Caki2 (cell line): ENCODE measurements at places on chromosomes 2 and 18.
A peak's percentile ranks its signal among the peaks of the same experiment; 100 is the strongest.

- no peak for DNase-seq
Observed at GRCh38 chr2:193695367-193695766, 1500.6 kb upstream of the TMEFF2 start.

DNA sequence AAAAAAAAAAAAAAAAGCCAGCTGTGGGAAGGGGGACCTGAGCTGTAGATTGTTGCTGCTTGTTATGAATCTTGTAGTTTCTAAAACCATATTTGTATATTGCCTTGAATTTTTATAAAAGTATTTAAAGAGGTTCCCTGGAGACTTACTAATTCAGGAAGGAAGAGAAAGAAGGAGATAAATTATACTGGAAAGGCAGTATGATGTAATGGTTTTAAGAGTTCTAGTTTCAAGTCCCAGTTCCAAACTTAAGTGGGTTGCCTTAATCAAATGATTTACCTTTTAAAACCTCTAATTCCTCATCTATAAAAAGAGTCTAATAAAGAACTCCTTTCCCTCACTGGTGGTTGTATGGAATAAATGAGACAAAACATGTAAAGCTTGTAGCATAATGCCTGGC lies 62.2 kb downstream of the PTRHD1 start:
- no peak for DNase-seq

DNA sequence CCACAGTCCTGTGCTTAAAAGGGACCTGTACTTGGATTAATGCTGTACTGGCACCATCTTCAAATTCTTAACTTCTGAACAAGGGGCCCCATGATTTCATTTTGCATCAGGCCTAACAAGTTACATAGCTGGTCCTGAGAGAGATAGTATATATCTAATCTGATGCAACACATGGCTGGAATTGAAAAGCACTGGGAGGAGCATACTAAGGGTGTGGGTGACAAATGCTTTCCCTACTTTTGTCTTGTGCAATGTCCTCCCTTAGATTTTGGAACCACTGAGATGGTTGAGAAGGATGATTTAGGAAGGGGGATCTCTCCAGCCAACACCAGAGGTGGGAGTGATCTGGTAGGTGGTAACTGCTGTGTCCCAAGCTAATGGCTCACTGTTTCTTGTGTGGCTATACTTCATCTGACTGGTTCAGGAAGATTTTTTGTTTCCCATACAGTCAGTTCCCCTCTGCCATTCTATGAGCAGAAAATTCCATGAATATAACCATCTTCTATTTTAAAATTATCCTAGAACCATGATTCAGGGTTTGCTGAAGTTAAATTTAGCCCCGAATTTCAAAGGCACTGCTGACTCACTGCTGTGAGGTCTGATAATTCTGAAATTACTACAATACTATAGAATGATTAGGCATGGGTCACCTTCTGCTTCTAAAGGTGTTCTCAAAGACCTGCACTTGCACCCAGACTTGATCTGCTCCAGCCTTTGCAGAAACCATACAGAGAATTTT lies 108.3 kb upstream of the NCKAP5 start:
- no peak for DNase-seq

DNA sequence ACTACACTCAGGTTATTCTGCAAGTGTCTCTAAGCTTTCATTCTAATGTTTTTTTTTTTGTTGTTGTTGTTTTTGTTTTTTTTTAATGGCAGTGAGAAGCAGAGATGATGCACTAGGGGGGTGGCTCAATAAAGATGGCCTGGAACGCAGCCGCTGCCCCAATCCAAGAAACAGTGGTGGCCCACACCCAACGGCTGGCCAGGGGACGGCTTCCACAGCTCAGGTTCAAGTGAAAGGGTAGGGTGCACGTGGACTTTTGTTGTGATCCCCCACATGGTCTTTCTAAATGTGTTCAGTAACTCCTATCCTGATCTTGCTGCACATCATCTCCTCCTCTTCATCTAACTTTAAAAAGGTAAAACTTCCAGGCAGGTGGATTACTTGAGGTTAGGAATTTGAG lies 190.1 kb downstream of the NDUFA10 start:
- no peak for DNase-seq

DNA sequence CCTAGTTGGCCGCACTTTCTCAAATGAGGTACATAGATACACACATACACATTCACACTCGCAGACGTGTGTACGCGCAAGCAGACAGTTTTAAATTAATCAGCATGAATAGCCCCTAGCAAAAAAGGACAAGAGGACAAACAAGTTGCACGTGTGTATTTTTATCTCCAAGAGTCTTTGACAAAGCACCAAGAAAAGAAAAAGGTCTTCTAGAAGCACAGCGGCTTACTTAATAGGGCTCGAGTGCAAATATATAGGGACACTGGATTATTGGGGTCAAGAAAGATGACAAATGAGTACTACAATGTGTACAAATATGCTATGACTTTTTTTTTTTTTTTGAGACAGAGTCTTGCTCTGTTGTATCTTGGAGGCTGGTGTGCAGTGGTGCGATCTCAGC lies 1.7 kb upstream of the BCL2 start:
- DNase-seq = no peak

GRCh38 chr2:195471807-195472206 lies 185.2 kb upstream of the SLC39A10 start:
- DNase-seq = no peak

GRCh38 chr2:216086207-216086893 lies 4.6 kb downstream of the TMEM169 start:
- DNase-seq = no peak

DNA sequence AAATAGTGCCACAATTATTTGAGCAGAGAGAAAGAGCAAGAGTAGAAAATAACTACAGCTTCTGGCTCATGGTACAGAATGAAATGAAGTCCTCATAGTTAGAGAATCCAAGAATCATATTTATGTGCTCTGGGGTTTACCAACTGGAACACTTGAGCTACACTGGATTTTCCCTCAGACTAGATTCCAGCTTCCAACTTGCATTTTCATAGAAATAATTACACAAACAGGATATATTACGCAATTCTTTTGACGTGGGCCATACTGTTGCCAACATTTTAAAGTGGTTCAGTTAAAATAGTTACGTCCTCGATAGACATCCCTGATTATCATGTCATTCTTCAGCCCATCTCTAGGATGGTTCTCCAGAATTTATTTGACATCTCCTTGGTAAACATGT lies 129.2 kb downstream of the ETAA1 start:
- no peak for DNase-seq

- no peak for DNase-seq
Observed at GRCh38 chr2:51791496-51791895, 759.6 kb upstream of the NRXN1 start.

GRCh38 chr2:219280651-219281050 lies 1.5 kb downstream of the DNAJB2 start:
- no peak for DNase-seq

GRCh38 chr2:186848873-186849578 lies at the start of gene ZSWIM2:
Gene ZSWIM2, minus strand, starts transcription at chr2:186849170. Its CDS starts 40 bp downstream, at chr2:186849130.
- DNase-seq = peak; percentile 51

- DNase-seq = no peak
Observed at GRCh38 chr2:47937677-47938076, 31.4 kb upstream of the FBXO11 start.

- DNase-seq = peak; percentile 76
Observed at GRCh38 chr18:3604498-3605408, 154.8 kb downstream of the TGIF1 start.

DNA sequence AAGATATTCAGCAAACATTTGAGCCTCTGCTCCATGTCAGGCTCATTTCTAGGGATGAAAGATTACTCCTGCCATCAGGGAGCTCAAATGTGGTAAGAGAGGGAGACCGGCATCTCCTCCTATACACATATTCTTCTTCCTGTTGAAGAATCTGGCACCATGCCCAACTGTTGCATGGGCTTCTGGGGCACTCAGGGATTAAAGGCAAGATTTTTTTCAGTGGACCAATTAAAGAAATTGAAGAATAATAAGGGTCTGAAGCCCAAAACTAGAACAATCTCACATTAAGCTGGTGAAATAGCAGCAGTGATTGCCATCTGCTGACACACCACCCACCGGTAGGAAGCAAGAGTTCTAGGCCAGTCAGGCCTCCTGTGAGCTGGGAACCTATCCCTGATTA lies 145.4 kb upstream of the LYPD6 start:
- no peak for DNase-seq

DNA sequence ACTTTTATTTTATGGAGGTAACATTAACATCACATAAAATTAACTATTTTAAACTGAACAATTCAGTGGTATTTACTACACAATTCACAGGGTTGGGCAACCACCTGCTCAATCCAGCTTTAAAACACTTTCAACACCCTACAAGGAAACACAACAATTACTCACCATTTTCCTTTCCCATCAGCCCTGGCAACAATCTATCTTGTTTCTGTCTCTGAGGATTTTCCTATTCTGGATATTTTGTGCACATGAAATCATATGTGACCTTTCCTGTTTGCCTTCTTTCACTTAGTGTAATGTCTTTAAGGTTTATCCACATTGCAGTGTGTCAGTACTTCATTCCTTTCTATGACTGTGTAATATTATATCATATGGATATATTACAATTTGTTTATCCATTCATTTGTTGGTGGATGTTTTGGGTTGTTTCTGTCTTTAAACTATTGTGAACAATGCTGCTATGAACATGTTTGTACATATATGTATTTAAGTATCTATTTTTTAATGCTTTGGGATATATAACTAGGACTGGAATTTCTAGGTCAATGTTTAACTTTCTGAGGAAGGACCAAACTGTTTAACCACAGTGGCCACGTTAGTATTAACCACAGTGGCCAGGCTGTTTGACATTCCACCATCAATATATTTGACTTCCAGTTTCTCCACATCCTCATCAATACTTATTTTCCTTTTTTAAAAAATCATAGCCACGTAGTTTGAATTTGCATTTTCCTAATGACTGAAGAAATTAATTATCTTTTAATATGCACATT lies 72.4 kb upstream of the KIF5C start:
- no peak for DNase-seq

DNA sequence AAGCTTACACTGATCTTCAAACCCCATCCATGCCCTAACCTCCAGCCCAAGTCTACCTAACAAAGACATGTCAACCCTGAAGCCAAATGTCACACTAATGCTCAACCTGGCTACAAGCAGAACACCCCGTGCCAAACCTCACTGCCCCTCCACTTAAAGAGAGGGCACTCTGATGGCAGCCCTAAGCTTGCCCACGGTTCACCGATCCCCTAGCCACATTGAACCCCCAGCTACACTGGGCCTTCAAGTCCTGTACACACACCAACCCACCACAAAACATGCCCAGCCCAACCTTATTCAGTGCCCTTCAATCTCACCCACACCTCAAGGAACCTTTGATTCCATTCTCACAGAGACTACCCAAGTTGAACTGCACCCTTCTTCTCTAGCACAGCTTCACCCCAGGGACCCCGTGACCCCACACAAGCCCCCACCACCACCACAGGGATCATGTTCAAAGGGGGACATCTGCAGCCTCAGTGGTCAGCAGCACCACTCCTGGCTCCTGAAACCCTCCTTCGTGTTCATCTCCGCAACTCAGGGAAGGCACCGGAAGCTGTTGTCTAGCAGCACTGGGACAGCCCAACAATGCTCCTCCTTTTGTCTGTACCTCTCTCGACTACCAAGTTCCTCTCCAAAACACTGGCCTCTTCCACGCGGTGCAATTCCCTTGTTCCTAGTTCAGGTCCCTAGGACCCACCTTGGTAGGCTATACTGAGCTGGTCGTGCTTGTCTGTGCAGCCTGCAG lies 218.8 kb downstream of the CYP26B1 start:
- no peak for DNase-seq

DNA sequence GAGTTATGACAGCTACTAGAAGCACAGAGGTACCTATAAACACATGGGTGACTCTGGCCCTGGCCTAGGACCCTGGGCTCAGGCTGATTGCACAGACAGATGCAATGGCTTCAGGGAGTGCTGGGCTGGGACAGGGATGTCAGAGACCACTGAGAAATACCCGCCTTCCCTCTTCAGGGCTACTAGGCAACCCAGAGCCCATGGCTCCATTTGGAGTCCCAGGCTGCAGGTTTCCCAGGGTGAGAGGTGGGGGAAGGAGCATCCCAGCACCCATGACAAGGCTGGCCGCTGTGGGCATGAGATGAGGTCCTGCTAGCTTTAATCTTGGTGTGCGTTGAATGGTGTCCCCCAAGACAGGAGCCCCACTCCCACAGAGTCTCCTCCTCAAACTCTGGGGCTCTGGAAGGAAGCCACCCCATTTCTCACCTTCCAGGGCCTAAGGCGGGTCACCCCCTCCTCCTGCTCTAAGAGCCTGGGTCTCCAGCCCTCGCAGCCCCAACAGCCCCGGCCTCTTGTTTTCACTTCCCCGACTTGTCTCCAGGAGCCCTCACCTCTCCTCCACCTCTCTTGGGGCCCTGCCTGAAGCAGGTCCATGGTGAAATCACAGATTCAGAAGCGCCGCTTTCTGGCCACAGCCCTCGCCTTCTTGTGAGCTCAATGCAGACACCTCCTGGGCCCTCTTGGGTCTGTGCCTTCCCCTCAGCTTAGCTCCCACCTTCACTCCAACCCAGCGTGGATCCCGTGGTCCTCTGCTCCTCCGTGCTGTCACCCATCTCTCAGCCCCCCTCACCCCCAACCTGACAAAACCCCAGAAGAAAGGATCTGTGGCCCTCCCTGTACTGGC lies 41.4 kb downstream of the EMX1 start:
- DNase-seq = no peak

DNA sequence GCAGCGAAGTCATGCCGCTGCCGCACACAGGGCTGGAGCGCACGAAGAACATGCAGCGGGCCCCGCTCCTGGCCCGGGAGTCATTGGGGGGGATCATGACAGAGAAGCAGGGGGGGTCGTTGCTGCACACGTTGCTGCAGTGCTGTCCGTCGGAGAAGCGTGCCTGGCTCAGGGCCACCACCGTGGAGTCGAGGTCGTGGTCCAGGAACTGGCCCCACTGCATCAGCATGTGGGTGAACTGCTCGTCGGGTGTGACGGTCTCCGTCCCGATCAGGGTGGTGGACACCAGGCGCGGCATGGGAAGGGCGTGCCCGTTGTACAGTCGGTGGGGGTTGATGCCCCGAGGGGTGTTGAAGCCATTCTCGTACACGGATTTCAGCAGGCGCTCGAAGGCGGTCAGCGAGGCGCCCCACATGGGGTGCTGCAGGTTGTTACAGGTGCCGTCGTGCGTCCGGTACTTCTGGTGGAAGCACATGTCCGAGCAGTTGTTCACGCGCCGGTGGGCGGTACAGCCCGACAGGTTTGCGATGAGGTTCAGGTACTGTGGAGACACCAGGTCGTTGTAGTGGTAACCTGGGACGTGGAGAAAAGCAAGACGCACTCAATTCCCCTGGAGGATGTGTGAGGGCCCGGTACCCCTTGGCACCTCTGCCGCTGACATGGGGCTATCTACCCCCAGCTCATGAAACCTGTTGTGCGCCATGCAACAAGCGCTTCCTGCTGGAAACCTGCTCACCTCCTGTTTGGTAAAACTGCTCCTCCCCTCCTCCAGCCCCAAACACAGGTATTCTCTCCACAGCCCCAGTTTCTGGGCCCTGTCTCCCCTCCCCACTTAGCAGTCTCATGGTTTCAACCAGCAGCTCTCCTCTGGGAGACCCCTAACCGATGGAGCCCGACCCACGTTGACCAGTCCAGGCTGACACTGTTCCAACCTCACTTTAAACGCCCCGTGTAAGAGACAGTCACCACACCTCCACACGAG lies 94.9 kb downstream of the PXDN start:
- no peak for DNase-seq

GRCh38 chr2:63819256-63819655 lies 22.4 kb upstream of the UGP2 start:
- no peak for DNase-seq

- no peak for DNase-seq
Observed at GRCh38 chr2:7952046-7952745, 729.7 kb upstream of the ID2 start.

GRCh38 chr2:191302459-191303139 lies 57.4 kb downstream of the MYO1B start:
- no peak for DNase-seq

- DNase-seq = no peak
Observed at GRCh38 chr18:78978349-78979055, 1.1 kb upstream of the SALL3 start.

- no peak for DNase-seq
Observed at GRCh38 chr2:238046725-238047270, 14.0 kb upstream of the SCLY start.
